ENCODE measurements at places on chromosomes 13 and 19. TPM values are rescaled to one million over a fixed set of nuclear protein-coding genes. Genes with fewer than 3 reads are reported as not detected.

Gene RASA3
- total RNA-seq: 39.2 TPM

Gene PNMA8B
- 0.05 TPM for total RNA-seq

DNA sequence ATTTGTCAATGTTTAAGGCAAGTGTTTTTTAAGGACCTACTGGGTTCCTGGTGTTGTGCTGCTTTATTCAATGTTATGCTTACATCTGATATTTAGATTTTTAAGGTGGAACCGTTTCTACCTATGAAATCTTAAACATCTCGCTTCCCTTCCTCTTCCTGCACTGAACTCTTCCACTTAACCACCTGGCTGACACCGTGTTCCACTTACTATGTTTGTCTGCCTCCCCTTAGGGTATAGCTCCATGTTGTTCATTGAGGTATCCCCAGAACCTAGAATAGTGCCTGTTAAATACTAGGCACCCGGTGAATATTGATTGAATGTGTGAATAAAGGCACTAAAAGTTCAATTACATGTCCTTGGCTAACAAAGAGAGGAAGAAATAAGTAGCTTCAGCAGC lies 104.9 kb downstream of the RNF17 start:
- DNase-seq: no peak
- H3K27me3 ChIP-seq: peaks cover 35% of the 10 kb centered on the region
- H3K4me3 ChIP-seq: no peak overlapping the region
- H3K27ac ChIP-seq: no peak overlapping the region
- H3K4me1 ChIP-seq: peaks cover 7% of the 10 kb centered on the region

DNA sequence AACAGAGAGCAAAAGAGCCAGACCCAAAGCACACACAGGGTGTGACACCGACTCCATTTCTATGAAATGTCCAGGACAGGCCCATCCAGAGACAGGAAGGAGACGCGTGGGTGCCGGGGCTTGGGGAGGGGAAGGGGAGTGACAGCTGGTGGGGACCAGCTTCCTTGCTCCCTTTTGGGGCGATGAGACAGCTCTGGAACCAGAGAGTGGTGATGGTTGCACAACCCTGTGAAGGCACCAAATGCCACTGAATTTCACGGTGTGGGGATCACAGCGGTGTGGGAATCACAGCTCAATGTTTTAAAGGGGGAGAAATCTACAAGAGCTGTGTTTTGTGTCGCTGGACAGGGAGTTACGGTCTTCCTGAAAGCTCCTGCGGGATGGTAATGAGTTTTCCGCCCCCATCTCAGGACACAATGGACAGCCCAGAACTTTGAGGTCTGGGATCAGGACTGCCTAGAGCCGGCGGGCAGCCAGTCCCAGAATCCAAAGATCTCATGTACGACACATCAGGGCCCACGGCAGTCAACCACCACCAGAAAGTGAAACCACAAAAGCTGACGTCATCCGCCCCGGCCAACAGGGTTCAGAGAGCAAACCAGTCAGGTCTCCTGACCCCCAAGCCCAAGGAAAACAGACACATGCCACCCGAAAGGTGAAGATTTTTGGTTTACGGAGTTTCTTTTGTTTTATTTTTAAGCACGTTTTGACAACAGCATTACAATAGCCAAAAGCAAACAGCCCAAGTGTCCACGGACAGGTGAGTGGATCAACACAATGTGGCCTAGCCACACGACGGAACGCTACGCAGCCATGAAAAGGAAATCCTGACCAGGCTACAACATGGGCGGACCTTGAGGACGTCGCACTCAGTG lies 7.3 kb downstream of the SGTA start:
- H3K4me3 ChIP-seq: peak overlapping the region; percentile 87
- H3K27ac ChIP-seq: peak overlapping the region; percentile 96
- peaks cover 38% of the 10 kb centered on the region for H3K4me1 ChIP-seq
- no peaks in the 10 kb centered on the region for H3K36me3 ChIP-seq

GRCh38 chr13:49251326-49251725 lies 3.6 kb downstream of the CDADC1 start:
- H3K4me3 ChIP-seq: no peak overlapping the region
- peaks cover 11% of the 10 kb centered on the region for H3K36me3 ChIP-seq
- no peak overlapping the region for H3K27ac ChIP-seq
- H3K4me1 ChIP-seq: peaks cover 52% of the 10 kb centered on the region
- no peak for DNase-seq

DNA sequence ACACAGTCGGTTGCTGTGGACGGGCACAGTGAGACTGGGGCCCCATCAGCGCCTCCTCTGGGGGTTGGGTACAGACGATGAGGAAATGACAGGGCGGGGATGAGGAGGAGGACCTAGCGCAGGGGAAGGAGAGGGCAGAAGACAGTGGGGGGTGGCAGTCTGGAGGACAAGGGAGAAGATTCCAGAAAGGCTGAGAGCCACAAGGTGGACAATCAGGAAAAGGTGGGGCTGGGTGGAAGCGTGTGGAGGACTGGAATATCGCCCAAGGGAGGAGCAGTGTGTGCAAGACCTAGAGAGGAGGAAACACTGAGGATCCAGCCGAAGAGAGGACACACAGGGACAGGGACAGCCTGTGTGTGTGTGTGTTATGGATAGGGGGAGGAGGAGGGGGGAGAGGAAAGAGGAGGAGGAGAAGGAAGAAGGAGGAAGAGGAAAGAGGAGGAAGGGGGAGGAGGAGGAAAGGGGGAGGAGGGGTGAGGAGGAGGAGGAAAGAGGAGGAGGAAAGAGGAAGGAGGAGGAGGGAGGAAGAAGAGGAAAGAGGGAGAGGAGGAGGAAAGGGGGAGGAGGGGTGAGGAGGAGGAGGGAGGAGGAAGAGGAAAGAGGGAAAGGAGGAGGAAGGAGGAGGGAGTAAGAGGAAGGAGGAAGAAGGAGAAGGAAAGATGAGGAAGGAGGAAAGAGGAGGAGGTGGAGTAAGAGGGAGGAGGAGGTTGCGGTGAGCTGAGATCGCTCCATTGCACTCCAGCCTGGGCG lies 15.8 kb upstream of the GARIN5A start:
- peak; percentile 56 for DNase-seq
- H3K36me3 ChIP-seq: no peaks in the 10 kb centered on the region
- H3K27ac ChIP-seq: peak overlapping the region; percentile 58
- H3K4me1 ChIP-seq: peaks cover 19% of the 10 kb centered on the region
- H3K4me3 ChIP-seq: peak overlapping the region; percentile 52

GRCh38 chr19:18364826-18365528 lies 21.0 kb upstream of the GDF15 start:
- no peaks in the 10 kb centered on the region for H3K27me3 ChIP-seq
- no peak overlapping the region for H3K4me3 ChIP-seq
- no peaks in the 10 kb centered on the region for H3K4me1 ChIP-seq

DNA sequence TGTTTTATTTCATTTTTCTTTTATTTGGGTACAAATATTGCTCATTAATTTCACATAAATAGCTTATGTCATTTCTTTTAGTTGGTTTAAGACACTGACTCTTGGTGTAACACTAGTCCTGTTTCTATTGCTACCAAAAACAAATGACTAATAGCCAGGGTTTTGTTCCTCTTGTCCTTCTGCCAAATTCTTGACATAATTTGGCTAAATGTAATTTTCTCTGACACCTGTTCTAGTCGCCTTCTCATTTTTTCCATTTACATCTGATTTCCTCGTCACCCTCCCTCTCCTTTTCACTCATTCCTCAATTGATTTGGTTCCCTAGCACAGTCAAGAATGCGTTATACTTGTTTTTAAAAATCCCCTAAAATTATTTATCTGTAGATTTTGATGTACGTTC lies 1718.7 kb downstream of the EFNB2 start:
- no peaks in the 10 kb centered on the region for H3K36me3 ChIP-seq
- DNase-seq: no peak
- H3K4me1 ChIP-seq: no peaks in the 10 kb centered on the region
- no peak overlapping the region for H3K4me3 ChIP-seq
- H3K27ac ChIP-seq: no peak overlapping the region

DNA sequence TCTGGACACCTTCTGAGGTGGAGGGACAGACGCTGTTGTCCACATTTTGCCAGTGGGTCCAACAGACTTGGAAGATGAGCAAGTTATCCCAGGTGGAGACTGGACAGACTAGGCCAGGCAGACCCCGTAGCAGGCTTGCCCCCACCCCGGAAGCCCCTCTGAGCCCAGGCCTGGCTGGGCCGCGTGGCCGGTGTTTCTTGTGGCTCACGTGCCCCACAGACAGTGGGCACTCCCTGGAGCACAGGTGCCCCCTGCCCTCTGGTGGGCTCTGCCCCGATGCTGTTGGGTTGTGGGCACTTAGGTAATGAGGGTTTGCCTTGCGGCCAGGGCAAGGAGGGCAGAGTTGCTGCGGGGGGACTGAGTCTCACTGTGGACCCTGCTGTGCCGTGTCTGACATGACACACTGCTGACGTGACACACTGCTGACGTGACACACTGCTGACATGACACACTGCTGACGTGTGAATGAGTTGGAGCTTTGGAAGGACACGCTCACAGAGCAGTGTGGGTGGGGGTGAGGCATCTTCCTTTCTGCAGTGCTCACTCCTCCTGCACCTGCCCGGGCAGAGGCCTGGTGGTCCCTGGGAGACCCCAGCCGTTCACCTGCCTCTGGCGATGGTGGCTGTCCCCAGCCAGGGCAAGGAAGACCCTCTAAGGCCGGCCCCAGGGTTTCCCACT lies 25.1 kb downstream of the DOT1L start:
- peaks cover 17% of the 10 kb centered on the region for H3K36me3 ChIP-seq
- no peak overlapping the region for H3K27ac ChIP-seq
- no peaks in the 10 kb centered on the region for H3K27me3 ChIP-seq
- DNase-seq: no peak
- H3K4me1 ChIP-seq: peaks cover 12% of the 10 kb centered on the region

GRCh38 chr13:33015241-33015668 lies 968 bp upstream of the KL start:
- peak overlapping the region; percentile 76 for H3K4me3 ChIP-seq
- H3K27me3 ChIP-seq: peaks cover 74% of the 10 kb centered on the region
- no peak overlapping the region for H3K27ac ChIP-seq
- no peak for DNase-seq

DNA sequence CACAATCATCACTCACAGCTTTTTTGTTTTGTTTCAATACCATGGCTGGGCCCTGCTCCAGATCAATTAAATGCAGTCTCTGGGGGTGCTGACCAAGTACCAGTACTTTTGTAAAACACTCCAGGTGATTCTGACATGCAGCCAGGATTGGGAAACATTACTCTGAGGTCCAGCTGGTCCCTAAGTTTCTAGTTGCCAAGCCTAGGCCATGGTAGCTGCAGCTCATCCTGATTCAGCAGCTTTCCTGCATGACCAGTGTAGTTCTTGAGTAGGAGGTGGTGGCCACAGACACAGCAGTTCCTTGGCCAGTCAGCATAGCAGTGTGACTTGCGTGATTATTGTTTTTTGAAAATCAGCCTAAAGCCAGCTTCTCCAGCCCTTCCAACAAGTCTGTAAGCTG lies 859.1 kb downstream of the DIAPH3 start:
- no peak for DNase-seq
- no peaks in the 10 kb centered on the region for H3K27me3 ChIP-seq
- no peak overlapping the region for H3K27ac ChIP-seq
- no peaks in the 10 kb centered on the region for H3K4me1 ChIP-seq
- no peak overlapping the region for H3K4me3 ChIP-seq

DNA sequence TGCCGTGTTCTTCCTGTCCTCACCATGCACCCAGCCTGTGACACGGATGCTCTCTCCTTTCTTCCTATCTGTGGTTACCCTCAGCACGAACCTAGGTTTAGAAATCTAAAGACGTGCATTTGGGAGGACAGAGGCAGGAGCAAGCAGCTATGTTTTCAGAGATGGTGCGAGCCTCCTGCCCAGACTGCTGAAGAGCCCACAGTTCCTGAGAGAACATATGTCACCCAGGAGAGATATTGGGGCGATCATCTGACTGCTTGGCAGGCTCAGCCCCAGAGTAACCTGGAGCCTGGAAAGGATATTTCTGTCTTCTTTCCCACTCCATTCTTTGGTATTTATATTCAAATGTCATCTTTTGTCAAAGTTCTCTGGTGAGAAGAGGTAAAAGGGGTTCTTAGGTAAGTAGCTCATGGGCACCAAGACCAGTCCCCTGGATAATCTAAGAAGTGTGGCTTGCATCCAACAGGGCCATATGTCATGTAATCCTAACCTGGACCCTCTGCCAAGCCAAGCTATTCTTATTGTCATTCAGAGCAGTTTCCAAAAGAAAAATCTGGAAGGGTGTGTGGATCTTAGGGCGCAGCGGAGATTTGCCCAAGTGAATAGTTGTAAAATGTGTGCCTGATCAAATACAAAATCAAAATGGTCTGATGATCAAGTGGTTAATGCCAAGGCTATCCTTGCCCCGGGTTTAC lies 59.5 kb downstream of the FGF9 start:
- DNase-seq: no peak
- no peaks in the 10 kb centered on the region for H3K27me3 ChIP-seq
- H3K4me3 ChIP-seq: no peak overlapping the region
- no peaks in the 10 kb centered on the region for H3K4me1 ChIP-seq
- peaks cover 3% of the 10 kb centered on the region for H3K36me3 ChIP-seq

DNA sequence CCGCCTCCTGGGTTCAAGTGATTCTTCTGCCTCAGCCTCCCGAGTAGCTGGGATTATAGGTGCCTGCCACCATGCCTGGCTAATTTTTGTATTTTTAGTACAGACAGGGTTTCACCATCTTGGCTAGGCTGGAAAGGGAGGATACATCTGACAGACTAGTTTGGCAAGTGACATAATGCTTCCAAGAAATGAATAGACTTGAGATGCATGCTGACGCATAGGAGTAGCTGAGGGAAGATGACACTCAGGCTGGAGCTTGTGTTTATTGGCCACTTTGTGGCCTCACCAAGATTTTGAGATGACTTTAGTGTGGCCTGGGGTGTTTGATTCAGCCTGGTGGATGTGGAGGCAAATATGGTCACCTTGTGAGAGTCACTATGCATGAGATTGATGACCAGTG lies 4.0 kb downstream of the ZNF586 start:
- H3K36me3 ChIP-seq: peaks cover 74% of the 10 kb centered on the region
- H3K4me1 ChIP-seq: peaks cover 45% of the 10 kb centered on the region
- peak overlapping the region; percentile 24 for H3K4me3 ChIP-seq
- peak overlapping the region; percentile 8 for H3K27ac ChIP-seq
- DNase-seq: peak; percentile 21
- H3K27me3 ChIP-seq: no peaks in the 10 kb centered on the region
